ENCODE measurements at places on chromosomes 7 and 10. TPM values are rescaled to one million over a fixed set of nuclear protein-coding genes. Genes with fewer than 3 reads are reported as not detected.

The PIP gene
- not detected for total RNA-seq

The AQP1 gene
- 6.4 TPM for total RNA-seq

The LEP gene
- not detected for total RNA-seq

The SCIN gene
- total RNA-seq, result 0.18 TPM

The TMEM225B gene
- total RNA-seq, result not detected

The FGFBP3 gene
- 0.28 TPM for total RNA-seq

The EIF4EBP2 gene
- total RNA-seq, result 20.5 TPM

The CELF2 gene
- total RNA-seq, result 12.5 TPM

The CLCN1 gene
- not detected for total RNA-seq

The UTF1 gene
- not detected for total RNA-seq

The SORCS1 gene
- not detected for total RNA-seq

The ACSM6 gene
- not detected for total RNA-seq

Measured in pulmonary artery endothelial cell (primary cell).